ENCODE measurements at places on chromosomes 3 and 15.

- DNase-seq: no peak
Observed at GRCh38 chr15:55319537-55320237, 665 bp downstream of the PIGB start.

DNA sequence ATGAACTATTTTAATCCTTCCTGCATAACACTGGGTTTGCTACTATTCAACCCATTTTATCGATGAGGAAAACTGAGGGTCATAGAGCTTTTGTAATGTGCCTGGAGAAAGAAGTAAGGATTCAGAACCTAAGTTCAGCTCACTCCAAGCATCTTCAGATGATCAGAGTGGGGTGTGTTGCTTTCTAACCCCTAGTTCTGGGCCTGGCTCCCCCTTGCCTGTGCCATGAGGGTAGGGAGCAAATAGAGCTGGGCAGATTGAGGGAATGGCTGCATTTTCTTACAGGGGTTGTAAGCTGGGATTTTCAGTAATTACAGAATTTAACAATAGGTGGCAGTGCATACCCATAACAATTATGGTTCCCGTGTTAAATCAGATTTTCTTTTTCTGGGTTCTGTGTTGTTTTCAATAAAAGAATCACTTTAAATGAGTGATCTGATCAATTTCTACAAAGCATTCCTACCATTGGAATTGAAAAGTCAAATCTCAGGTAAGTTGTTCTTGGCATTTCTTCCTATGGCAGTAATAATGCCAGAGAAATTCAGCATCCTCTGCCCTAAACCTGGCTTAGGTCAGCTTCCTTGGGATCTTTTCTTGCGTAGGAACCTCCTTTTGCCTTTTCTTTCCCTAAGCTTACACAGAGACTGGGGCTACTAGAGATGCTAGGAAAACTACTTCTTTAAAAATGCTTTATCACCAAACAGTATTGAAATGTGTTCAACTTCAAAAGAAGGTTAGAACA is 103.8 kb upstream of the IL12A start:
- no peak for DNase-seq

DNA sequence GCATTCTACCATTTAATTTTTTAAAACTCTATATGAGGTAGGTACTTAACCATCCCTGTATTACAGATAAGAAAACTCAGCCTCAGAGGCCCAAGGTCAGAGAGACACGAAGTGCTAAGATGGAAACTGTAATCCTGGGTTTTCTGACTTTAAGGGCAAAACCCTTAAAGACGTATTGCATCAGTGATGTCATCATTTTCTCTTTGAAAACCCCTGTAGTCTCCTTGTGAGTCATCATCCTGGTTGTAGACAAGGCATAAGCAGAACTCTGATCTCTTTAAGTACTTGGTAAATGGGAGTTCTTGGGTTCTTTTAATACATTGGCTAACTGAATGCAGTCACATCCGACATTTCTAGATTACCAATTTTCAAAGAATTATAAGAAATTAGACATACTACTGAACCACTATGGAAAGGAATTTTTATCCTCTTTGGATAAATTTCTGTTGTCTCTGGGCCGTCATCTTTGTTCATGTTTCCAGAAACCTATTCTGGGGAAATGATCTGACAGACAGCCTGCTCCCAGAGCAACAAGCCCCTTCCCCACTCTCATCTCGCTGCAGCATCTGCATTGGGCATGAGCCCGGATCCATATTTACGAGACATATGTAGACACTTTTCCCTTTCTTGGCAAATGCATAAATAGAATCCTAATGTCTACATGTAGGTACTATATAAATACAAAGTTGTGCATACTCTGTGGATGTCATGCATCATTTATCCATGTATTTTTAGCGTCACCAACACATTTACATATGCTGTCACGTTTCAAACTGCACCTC is 48.7 kb upstream of the MDFIC2 start:
- no peak for DNase-seq

- DNase-seq: no peak
Observed at GRCh38 chr15:71325481-71325880, 210.2 kb downstream of the THSD4 start.

DNA sequence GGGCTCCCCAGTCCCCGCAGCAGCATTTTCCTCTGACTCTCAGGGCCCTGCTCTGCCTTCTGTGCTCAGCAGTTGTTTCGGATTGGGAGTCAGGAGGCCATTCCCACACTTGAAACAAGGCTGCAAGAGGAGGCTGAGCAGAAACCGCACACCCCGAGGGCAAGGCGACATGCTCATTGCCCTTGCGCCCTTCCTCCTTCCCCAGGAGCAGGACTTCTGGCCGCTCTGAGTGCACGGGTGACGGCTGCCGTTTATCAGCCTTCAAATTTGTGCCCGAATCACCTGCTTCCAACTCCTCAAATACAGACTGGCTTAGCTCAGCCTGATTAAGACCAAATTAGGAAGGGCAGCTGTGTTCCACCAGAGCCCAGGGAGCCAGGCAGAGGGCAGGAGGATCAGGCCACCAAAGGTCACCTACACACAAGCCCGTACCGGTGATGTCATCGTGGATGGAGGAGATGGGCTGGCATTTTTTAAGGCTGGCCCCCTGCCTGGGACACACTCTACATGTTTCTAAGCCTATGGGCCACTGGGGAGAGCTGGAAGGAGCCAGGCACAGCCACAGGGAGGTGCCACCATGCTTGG is 38.1 kb downstream of the TM2D3 start:
- DNase-seq: no peak

- no peak for DNase-seq
Observed at GRCh38 chr3:170055209-170055608, 17.4 kb downstream of the GPR160 start.

GRCh38 chr3:24258727-24259600 is 235.7 kb downstream of the THRB start:
- DNase-seq: no peak

DNA sequence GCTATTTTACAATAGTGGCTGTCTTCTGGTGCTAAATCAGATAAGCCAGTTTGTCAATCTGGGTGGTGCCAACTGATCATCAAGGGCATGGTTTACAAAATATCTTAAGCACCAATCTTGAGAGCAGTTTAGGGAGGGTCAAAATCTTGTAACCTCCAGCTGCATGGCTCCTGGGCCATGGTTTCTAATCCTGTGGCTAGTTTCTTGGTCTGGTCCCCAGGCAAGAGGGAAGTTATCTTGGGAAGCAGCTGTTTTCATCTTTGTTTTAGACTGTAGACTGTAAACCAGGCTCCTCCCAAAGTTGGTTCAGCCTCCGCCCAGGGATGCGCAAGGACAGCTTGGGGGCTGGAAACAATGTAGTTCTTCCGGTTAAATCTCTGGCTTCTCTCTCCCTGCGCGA is 166.8 kb downstream of the IL1RAP start:
- DNase-seq: no peak

DNA sequence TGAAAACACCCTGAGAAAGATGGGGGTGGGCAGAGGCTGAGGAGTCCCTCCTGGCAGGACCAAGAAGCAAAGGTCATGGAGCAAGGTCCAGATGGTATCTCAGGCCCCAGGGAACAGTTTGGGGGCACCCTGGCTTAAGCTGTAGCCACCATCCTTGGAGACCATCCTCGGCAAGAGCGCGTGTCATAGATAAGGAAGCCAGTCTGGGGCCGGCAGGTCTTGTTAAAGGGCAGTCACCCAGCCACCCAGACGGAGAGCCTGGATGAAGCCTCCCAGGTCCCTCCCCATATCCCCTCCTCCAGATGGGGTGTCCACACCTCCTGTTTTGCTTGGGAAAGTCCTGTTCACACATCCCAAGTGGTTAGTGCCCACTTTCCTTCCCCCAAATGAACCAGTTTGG is 191.1 kb downstream of the KLF13 start:
- DNase-seq: no peak

GRCh38 chr3:65313666-65314065 is 625.9 kb upstream of the ADAMTS9 start:
- DNase-seq: no peak

- no peak for DNase-seq
Observed at GRCh38 chr3:177807150-177807875, 610.0 kb upstream of the TBL1XR1 start.

DNA sequence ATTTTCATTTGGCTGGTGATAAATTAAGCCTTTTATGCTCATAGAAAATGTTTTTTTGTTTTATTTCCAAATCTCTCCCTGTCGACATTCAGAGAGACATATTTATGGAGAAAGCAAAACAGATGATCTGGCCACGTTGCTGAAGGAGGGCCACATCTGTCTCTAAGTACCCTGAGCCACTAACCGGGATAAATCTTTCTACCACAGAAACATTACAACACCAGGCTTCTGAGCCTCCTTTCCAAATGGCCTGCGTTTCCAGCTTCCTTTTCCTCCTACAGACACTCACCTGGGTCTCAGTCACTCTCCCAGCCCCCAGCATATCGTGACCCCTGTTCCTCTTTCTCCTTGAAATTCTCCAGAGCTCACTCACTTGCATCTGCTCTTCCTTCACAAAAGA is 161.0 kb downstream of the ARRDC4 start:
- no peak for DNase-seq

DNA sequence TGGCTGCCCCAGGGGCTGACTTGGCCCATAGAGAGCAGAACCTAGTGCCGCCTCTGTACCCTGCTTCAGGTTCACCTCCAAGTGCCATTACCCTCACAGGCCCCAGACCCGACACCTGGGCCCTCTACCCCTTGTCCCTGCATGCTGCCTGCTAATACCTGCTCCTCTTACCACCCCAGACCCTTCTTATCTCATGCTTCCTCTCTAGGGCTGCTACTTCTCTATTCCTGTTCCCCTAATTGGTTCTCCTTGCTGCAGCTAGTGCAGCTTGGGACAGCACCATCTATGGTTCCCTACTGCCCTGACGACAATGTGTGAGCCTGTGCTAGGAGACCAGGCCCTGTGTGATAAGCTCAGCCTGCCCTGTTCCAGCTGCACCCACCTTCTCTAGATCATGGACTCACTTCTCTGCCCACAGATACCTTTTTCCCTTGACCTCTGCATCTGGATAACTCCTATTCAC is 15.3 kb downstream of the HDAC11 start:
- DNase-seq: no peak

DNA sequence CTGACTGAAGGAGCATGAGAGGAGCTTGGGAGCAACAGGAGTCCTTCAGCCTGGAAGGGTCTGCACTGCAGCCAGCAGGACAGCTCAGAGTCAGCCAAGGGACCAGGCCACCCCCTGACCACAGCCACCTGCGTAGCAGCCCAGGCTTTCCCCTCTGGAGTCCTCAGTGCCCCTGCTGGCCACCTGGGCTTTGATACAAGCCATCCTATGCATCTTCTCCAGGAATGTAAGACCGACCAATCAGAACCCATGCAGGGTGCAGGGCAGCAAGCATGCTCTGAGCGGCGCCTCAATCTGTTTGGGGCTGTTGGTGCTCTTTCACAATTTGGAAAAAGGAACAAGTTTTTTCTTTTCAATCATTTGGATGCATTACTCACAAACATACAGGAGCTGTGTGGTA is 52.0 kb downstream of the DZIP1L start:
- DNase-seq: no peak

- no peak for DNase-seq
Observed at GRCh38 chr3:194460566-194460965, 26.2 kb downstream of the ATP13A3 start.

DNA sequence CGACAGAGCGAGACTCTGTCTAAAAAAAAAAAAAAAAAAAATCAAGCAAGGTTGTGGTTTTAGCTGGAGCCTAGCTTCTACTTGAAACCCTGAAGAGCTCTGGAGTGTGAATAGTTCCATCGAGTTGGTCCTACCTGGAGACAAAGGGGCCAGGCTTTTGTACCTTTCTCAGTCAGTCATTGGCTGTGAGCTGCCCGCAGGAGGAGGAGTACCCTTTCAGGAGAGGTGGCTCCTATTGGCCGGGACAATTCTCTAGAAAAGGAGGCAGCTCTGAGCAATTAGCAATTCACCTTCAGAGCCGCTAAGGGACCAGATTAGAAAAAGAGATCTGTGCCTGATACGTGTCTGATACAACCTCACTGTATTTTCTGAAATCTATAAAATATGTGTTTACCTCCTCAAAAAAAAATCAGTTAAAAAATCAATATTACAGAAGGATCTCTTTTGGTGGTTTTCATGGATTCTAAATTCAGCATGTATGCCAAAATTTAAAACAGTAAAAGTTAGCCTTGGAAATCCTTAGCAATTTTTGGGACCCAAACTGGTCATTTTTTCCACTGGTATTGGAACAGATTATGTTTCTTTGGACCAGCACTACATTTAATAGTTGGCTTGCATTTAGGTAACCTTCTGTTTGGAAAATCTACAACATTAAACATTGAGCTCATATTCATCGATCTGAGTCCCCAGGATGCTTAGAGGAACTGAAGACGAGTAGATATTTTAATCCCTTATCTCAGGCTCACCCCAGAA is 29.7 kb upstream of the PDCD6IP start:
- no peak for DNase-seq

DNA sequence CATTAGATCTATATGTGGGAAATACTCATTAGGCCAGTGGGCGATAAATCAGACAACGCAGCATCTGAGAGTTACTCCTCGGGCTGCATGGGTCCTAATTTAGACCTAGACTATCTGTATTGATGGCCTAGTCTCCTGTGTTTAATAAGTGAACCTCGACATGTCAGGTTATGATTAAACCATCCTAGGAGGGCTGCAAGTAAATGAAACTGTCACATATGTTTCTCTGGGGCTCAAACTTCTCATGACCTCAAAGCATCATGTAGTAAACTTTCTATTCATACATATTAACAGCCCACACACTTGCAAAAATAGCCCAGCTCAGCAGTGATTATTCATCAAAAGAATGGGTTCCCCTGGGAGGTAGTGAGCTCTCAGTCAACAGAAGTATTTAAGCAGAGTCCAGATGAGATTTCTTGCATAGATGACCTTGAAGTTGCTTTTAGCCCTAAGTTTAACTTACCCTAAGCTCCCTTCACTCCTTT is 51.6 kb downstream of the RAB11A start:
- no peak for DNase-seq

- DNase-seq: no peak
Observed at GRCh38 chr3:123657568-123657967, 72.7 kb upstream of the HACD2 start.

DNA sequence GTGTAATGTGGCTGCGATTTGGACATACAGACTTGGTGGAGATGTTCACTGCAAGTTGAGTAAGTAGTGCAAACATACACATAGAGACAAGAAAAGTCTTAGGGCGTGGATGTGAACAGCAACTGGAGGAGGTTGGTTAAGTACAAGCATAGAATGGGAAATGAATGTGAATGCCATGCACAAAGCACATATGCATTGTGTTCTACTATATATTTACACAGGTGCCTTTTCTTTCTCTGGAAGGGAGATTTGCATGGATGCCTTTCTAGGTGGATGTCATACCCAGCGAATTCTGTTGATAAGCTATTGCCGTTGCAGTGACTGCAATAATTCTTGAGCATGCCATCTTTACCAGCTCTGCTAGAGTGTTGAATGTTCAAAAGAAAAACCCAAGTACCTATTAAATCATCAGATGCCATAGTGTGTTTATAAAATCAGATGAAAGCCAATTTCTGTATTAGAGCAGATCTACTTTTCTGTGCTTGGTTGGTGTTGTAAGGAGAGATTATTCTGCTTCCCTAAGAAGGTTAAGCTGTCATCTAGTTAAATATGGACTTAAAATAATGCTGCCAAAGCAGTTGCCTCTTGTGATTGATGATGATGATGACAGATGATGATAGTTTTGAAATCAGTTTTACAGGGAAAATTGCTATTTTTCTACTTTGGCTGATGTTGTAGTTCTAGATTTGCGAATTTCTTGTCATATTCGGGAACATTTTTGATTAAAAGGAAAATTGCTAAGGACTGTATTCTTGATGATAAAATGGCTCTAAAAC is 148.4 kb downstream of the CNTN4 start:
- no peak for DNase-seq

GRCh38 chr3:145266368-145266767 is 894.6 kb downstream of the PLOD2 start:
- DNase-seq: no peak

All from cardiac septum (tissue), 1 donor.